Stimulated activated CD4-positive, alpha-beta T cell treated with anti-CD3 and anti-CD28 coated beads, Interleukin-4, amount 100 ng/mL, for 24 hours (primary cell): ENCODE measurements at places on chromosomes 1 and 21.

GRCh38 chr1:55069280-55069679 is 29.9 kb downstream of the PCSK9 start:
- no peak for DNase-seq

GRCh38 chr21:14088391-14088790 is 122.4 kb downstream of the LIPI start:
- no peak for DNase-seq

GRCh38 chr1:164624400-164624799 is 65.4 kb downstream of the PBX1 start:
- DNase-seq: no peak

GRCh38 chr1:22754106-22754768 is 43.6 kb downstream of the EPHB2 start:
- no peak for DNase-seq

DNA sequence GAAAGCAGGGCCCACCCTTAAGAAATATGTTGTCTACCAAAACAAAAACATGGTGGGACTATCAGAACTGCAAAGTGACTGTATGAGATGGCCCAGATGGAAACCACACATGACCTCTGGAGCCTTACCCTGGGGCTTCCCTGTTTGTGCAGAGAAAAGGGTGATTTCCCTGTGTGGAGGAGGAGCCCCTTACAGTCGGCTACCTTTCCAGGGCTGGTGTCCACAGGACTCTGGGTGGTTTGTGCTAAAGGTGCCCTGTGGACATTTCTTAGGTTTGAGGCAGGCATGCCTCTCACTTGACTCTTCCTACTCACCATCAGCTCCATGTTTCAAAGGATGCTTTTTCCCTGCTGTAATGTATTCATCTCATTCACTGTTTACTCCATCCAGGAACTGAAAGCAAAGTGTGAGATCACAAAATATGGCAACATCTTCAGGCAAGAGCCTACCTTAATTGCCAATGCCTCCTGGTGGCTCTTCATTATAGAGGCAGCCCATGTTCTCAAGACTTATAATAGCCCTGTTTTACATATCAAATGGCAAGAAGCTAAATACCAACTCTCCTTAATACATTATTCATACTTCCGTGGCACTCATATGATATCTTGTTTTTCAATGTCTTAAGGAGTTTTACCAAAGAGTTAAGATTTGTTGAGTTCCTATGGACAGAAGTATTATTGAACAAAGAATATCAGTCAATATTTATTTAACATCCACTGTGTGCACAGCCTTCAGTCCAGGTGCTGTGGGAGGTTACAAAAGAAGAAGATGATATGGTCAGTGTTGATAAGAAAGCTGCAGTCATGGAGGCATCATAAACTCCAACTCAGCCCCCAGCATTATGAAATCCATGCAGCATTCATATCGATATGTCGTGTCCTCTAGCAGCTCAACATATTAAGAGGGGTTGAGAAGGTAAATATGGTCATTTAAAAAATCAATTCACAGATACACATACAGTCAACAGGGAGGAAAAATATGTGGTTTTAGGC is 15.5 kb upstream of the TFF3 start:
- no peak for DNase-seq

GRCh38 chr1:187840557-187840956 is 1011.8 kb downstream of the PLA2G4A start:
- no peak for DNase-seq

GRCh38 chr1:168261390-168261789 is 19.3 kb upstream of the TBX19 start:
- no peak for DNase-seq

- DNase-seq: no peak
These were observed 9.4 kb downstream of the HYI start for GRCh38 chr1:43444151-43444828.

GRCh38 chr1:203368624-203369451 is 17.9 kb upstream of the FMOD start:
- no peak for DNase-seq

DNA sequence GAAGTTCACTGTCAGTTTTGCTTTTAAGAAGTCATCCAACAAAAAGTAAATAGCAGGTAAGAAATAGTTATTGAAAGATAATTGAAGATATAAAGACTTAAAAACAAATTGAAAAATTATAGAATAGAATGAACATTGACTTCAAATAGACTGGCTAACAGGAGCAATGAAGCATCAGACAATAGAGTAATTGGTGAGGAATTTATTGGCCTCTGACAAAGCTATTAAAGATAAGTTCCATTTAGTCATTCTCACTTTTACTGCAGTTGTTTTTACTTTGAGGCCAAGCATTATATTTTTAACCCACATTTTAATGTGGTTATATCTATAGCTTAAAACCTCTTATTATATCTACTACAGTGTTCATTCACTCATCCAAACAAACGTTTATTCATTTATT is 228.8 kb upstream of the ADGRL2 start:
- no peak for DNase-seq

DNA sequence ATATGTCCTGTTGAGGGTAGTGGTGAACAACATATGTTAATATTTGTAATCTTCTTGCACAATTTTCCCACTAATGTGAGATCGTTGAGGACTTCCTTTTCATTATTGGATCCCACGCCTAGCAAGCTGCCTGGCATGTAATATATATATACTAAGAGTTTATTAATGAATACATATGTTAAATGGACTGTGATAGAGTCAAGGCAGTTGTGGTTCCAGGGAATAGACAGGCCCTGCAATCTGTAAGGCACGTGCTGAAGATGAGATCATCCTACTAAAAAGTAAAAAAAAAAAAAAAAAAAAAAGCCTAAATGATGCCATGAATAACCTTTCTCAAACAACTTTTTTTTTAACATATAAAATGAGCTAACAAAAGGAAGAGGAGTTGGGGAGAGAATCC is 28.9 kb downstream of the PLPPR5 start:
- DNase-seq: no peak

- no peak for DNase-seq
These were observed 15.0 kb downstream of the GPR88 start for GRCh38 chr1:100552922-100553321.

GRCh38 chr1:156582388-156583017 is 3.0 kb downstream of the TTC24 start:
- no peak for DNase-seq

GRCh38 chr1:18526436-18527275 is 45.9 kb downstream of the KLHDC7A start:
- no peak for DNase-seq

GRCh38 chr1:210857705-210858104 is 276.2 kb downstream of the KCNH1 start:
- DNase-seq: no peak

- DNase-seq: no peak
These were observed 45.6 kb upstream of the HFM1 start for GRCh38 chr1:91450260-91450659.

DNA sequence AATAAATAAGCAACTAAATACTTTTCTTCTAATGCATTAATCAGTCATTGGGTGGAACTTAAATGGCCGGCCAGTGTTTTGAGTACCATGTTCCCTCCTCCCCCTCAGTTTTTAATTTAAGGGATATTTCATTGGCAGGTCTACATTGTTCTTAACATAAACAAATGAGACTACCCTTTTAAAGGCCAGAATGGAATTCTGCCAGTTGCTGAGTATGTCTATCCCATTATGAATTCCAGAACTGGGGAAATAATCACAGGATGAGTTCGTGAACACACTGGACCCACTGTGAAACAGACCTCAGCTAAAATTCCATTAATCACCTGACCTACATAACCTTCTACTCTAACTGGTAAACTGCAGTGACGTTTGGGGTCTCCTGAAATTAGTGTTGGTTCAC is 305.5 kb upstream of the PKN2 start:
- DNase-seq: no peak

- no peak for DNase-seq
These were observed 24.9 kb upstream of the APCS start for GRCh38 chr1:159562680-159563079.

GRCh38 chr21:31141389-31142000 is 103.2 kb upstream of the KRTAP19-8 start:
- no peak for DNase-seq

- DNase-seq: no peak
These were observed 189.4 kb upstream of the PALMD start for GRCh38 chr1:99456536-99456935.
